ENCODE measurements at places on chromosomes 3 and 15.

DNA sequence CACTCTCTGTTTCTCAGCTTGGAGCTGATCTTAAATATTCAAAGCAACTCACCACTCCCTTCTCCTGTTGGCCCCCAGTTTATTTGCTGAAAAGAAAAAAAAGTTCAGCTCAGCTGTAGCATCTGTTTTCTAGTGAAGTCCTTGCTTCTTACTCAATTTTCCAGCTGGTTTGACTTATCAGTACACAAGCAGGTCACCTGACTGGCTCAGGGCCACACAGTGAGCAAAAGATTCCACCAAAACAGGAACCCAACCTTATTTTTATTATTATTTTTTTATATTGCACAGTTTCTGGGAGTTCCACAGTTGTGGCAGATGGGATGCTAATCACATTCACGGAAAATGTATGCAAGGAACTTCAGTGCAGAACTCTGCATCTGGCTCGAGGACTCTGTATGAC is 390.7 kb upstream of the RGMA start:
- no peak for DNase-seq

GRCh38 chr15:41115161-41115651 is 874 bp downstream of the INO80 start:
- no peak for DNase-seq

- DNase-seq: no peak
Observed at GRCh38 chr3:43882976-43883680, 192.4 kb downstream of the ABHD5 start.

DNA sequence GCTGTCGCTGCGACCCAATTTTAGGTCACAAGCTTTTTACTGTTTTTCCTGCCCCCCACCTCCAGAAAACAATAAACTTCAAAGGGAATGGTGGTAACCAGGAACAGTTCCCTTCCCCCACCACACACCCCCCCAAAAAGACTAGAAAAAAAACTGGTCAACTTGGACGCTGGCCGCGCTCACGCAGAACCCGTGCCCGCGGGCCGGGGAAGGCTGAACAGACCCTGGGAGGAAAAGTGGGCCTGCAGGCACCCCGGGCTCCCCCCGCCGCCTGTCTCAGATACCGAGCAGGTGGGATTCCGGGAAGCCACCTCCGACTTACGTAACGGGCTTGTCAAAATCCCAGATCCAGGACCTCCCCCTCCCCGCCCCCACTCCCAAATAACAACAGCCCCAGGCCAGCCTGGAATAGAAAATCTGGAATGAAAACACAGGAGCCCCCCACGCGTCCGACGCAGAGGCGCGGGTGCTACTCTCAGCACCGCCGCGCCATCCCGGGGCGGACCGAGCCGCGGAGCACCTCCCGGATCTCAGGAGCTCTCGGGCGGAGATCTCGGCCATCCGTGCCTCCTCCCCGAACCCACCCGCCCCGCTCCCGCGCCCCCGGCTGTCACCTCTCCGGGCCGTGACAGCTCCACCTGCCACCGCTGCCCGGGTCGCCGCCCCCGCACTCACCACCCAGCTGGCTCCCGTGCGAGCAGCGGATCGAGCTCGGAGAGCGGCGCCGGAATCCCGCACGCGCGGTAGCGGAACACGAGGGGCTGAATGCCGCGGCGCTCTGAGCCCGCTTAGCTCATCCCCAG is 557 bp downstream of the DENND4A start:
- peak; percentile 40 for DNase-seq

GRCh38 chr15:59885832-59886231 is 118.3 kb upstream of the FOXB1 start:
- DNase-seq: no peak

GRCh38 chr15:80850941-80851451 is 71.8 kb downstream of the CEMIP start:
- DNase-seq: no peak

Measured in activated CD4-positive, alpha-beta T cell treated with anti-CD3 and anti-CD28 coated beads, Interleukin-2, Interleukin-4, amounts not matched to agents 100 ng/mL and 50 ng/mL, durations not matched to agents 16 hours and 8 hours (primary cell).